ENCODE measurements at places on chromosomes 12 and 14.

DNA sequence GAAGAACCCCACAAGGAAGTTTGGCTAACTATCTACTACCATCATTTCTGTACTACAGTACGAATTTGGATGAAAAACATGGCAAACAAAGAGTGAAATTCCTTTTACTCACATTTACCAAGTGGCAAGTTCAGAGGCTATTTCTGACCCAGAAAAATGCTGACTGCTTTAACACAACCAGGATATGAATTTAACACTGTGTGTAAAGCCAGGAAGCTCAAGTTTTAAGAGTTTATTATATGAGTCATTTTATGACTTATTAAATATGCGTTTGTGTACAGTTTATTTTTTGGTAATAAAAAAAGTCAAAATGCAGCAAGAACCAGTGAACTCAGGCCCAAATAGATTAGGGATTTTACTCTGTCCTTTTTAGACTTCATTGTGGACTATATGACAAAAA is 58.4 kb upstream of the STAC3 start:
- no peak for DNase-seq

DNA sequence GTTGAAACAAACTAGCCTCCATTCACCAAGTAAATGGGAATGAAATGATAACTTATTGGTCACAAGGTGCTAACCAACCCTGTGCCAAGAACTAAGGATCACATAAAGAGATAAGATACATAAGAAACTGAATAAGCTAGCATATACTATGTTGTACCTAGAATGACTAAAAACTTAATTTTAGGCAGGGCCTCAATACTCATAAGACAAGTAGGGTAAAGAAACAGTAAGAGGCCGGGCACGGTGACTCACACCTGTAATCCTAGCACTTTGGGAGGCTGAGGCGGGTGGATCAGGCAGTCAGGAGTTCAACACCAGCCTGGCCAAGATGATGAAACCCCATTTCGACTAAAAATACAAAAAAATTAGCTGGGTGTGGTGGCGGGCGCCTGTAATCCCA is 17.7 kb downstream of the GDF11 start:
- DNase-seq = no peak

GRCh38 chr14:101947577-101947903 is 16.8 kb upstream of the DYNC1H1 start:
- DNase-seq = no peak

DNA sequence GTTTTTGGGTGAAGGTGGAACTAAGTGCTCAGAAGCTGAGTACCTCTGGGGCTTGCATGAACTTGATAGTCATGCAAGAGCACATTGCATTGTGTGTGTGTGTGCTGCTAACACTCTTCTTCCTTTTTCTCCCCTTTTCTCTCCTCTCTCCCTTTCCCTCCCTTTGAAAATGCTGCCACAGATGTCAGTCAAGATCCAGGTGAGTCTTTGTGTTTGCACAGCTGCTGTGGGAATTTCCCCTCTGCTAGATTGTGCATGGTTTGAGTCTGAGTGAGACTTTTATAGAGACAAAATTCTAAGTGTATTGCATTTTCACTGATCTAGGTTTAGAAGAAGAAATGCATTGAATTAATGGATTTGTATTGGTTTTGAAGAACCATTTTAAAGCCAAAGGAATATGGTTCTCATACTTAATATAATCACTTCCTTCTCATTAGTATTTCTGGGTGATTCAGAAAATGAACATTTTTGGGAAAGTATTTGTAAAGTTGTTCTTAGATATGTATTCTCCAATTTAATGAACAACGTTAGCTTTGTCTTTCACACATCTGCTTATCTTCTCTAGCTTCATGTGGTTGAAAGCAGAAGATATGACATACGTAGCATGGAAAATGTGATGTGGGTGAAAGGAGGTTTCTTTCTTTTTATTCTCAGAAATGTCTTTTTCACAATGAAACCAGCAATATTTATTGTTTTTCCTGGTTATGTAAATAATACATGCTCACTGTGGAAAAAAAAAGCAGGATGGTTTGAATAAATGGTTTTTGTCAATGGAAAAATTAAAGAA is 108.5 kb downstream of the NRXN3 start:
- DNase-seq = no peak

DNA sequence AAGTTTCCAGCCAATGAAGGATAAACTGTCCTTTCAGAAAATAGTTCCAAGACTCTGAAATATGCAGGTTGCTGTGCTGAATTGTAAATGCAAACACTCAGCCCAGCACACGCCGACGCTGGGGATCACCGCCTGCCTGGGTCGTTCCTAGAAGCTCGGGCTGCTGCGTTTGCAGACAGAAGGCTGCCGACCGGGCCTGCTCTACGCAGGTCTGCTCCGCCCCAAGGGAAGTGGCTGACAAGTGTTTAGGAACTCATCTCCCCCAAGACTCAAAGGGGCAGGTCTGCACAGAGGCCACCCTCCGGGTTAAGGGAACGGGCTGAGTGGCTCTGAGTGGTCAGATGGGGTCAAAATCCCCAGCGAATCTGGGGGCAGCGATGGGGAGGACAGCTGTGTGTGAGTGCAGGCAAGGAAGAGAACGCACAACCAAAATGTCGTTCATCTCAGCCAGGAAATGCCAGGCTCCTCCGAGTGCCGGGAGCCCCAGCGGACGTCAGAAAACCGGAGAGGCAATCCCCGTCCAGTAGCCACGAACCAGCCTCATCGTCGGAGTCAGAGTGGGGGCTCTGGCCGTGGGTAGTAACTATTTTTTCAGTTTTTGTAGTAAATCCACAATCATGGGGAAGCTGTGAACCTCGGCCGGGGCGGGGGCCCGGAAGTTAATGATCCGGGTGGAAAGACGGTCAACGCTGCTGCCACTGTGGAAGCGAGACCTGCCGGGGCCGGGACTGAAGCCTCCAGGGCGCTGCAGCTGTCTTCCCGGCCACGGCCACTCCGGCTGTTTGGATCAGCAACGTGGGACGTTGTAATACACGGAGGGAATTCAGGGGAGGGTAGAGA is 6.0 kb downstream of the GALNT9 start:
- DNase-seq = no peak

Measured in effector memory CD4-positive, alpha-beta T cell (primary cell).